ENCODE measurements at places on chromosomes 1 and 21. TPM values are rescaled to one million over a fixed set of nuclear protein-coding genes. Genes with fewer than 3 reads are reported as not detected.

SERTAD4 gene
- under 0.01 TPM for total RNA-seq

ZNF683 gene
- 1.8 TPM for total RNA-seq

LCE1F gene
- not detected for total RNA-seq

ITGB2 gene
- total RNA-seq, result 761 TPM

DNASE2B gene
- not detected for total RNA-seq

TEDDM1 gene
- not detected for total RNA-seq

UBL4B gene
- not detected for total RNA-seq

LCE3E gene
- not detected for total RNA-seq

ANKRD45 gene
- 0.10 TPM for total RNA-seq

CYP4Z1 gene
- total RNA-seq, result not detected

SDF4 gene
- total RNA-seq, result 50.0 TPM
